ENCODE measurements at places on chromosomes 7 and 10.

DNA sequence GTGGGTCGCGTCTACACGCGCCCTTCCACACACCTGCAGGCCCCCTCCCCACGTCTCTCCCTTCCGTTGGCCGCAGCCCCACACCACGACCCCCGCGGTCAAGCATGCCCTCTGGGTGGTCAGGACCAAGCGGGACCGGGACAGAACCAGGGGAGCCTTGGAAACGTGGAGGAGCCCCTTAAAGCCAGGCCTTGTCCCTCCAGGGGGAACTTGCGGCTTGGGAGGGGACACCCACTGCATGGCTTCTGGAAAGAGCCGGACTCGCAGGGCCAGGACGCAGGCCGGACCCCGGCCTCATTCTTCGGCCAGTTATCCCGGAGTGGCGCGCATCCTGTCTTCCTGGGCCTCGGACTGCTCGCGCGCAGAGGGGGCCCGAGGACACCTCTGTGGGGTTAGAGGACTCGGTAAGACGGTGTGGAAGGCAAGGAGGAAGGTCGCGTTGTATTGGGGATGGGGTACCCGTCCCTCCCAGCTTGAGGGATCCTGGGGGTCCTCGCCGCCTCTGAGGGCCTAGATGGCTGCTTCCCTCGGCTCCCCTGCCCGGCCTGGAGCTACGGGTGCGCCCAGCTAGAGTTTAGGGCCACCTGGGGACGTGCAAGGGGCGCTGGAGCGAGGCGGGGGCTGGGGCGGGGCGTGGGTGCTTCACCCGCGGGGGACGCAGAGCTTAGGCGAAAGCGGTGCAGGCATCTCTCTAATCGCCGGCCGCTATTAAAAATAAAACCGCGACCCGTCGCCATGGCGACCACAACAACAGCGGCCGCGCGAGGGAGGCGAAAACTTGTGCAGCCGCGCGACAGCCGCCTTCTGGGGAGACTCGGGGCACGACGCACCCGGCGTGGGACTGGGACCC lies 1.8 kb upstream of the PDGFA start:
- no peak for DNase-seq

DNA sequence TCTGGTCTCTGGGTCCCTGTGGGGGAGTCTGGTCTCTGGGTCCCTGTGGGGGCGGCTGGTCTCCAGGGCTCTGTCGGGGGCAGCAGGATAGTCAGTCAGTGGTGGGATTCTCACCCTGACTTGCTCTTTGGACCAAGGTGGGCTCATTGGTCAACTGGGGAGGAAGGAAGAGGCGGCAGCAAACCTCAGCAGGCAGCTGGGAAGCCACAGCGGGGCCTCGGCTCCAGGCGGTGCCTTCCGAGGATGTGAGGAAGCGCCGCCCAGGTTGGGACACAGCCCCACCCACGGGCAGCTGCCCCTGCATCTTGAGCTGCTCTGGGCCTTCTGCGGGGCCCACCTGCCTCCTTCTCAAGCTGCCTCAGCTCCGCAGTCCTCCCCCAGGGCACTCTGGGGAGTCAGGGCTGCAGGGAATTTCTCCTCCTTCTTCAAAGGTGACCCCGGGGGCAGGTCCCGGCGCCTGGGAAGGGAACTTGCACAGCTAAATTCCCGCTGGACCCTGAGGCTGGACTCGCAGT lies 20.4 kb upstream of the KNDC1 start:
- no peak for DNase-seq

DNA sequence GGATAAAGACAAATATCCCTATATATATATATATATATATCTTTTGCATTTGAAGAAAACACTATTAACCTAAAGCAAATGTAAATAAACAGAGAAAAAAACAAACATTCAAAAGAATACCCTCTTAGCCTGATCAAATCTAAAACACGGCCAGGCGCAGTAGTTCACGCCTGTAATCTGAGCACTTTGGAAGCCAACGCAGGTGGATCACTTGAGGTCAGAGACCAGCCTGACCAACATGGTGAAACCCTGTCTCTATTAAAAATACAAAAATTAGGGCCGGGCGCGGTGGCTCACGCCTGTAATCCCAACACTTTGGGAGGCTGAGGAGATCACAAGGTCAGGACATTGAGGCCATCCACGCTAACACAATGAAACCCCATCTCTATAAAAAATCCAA lies 9.2 kb downstream of the ANXA7 start:
- no peak for DNase-seq

DNA sequence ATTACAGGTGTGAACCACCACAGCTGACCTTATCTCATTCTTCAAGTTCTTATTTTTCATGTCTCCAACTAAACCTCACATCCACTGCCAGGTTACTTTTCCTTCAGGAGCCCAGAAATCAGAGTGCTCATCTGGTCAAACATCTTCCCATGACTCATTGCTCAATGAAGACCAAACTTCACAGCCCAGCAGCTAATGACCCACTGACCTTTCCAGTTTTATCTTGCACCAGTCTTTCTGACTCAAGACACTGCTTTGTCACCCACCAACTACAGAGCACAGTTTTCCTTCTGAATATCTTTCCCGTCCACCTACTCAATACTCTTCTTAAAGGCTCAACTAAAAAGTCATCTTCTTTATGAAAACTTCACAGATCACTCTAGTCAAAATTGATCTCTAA lies 245.1 kb downstream of the CHCHD3 start:
- no peak for DNase-seq

DNA sequence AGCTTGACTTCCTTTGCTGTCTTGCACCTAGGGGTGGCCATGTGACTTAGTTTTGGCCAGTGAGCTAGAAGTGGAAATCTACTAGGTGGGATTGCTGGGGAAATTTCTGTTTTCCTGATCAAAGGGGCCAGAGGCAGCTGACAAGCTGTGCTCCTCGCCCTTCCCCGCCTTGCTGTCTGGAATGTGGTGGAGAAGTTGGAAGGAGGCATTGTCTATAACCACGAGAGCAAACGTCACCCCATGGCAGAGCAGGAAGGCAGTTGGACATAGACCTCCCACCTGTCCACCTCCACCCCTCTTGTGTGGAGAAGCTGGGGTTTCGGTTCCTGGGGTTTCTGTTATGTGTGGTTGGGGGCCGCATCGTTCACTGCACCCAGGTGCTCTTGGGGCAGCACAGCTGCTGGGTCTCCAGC lies 7.3 kb downstream of the SFRP5 start:
- no peak for DNase-seq

DNA sequence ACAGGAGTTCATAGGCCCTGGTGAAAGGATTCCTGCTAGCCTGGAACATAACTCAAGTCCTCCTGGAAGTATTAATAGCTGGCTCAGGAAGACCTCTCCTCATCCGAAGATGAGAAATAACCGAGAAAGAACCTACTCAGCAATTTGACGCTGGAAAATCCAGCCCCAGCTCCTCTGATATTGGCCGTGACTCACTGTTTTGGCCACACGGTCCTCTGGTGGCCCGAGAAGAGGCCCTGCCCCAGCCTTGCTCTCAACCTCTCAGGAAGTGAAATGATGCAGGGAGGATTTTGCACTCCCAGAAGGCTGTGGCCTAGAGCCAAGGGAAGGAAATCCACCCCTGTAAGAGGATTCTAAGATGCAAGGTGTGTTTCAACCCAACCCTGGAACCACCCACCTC lies 121.6 kb downstream of the MTPAP start:
- no peak for DNase-seq

GRCh38 chr10:67763499-67764011 lies 67.6 kb upstream of the CTNNA3 start:
- peak; percentile 58 for DNase-seq

DNA sequence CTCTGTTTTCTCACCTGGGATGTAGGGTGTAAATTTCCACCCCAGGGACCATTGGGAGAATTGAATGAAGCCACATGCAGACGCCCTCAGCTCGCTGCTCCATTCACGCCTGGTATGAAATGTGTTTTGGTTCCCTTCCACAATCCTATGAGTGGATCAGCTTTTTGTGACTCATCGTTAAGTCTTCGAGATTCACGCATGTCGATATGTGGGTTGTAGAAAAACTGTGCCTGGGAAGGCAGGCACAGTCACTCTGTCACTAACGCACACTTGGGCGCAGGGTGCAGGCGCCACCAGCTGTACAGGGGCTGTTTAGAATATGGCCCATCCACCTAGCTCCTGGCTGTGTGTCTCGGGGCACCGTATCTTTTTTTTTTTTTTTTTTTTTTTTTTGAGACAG lies 64.2 kb upstream of the SH2B2 start:
- no peak for DNase-seq

GRCh38 chr7:748446-748845 lies 21.4 kb upstream of the PRKAR1B start:
- DNase-seq: no peak

DNA sequence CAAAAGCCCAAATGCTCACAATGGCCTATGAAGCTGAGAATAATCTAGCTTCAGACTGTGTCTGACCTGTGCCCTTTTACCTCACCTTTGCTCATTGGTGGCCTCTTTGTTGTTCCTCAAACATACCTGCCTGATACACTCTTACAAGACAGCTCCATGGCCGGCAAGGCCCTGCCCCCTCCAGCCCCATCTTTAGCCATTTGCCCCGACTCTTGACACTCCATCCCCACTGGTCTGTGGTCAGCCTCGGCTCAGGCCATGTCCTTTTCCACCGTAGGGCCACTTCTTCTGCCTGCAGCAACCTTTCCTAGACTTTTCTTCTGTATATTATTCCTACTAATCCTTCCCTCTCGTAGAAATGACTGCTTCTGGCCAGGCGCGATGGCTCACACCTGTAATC lies 265.2 kb downstream of the RPS24 start:
- DNase-seq: no peak

GRCh38 chr7:71625545-71625944 lies 493.6 kb downstream of the GALNT17 start:
- no peak for DNase-seq
